ENCODE measurements at places on chromosomes 12 and 14.

DNA sequence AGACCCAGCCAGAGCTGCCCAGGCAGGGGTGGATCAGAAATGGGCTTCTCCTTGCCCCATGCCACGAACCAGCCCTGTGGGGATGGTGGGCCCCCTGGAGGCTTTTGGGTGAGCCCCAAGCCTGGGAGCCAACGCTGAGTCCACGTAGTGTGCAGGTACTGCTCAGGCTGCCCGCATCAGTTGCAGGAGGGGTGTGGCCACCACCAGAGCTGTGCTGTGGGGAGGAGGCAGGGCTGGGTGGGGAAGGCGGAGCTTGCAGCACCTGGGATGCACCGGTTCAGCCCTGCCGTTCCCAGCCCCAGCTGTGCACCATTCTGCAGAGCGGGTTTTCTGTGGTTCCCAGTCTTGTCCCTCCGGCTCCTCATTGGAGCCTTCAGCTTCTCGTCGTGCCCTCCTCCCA is 36.3 kb downstream of the IL31 start:
- no peak for DNase-seq

GRCh38 chr14:105154476-105154871 is 14.1 kb downstream of the JAG2 start:
- no peak for DNase-seq

- no peak for DNase-seq
Observed at GRCh38 chr14:48349689-48350088, 674.3 kb upstream of the MDGA2 start.

GRCh38 chr12:111451649-111452129 is 46.0 kb downstream of the SH2B3 start:
- peak; percentile 69 for DNase-seq

DNA sequence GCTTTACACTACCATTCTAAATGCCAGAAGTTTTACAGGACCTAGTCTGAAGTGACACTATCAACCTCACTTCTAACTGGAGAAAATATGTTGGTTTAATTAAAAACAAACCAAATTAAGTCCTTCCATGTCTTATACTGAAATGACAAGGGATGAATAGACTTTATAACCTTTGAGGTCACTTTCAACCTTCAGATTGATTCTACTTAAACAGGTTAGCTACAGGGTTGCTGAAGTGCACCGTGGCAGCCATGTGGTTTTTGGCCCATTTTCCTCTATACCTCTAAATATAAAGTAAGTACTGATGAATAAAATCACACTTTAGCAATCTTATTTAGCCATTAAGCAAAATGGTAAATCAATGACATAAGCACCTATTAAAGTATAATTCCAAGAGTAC is 3.9 kb downstream of the SLC38A2 start:
- DNase-seq: no peak

- DNase-seq: peak; percentile 82
Observed at GRCh38 chr12:1811281-1811947, 9.0 kb upstream of the LRTM2 start.

- DNase-seq: no peak
Observed at GRCh38 chr12:124586756-124587155, 19.3 kb upstream of the NCOR2 start.

- DNase-seq: peak; percentile 20
Observed at GRCh38 chr12:16163901-16164300, 113.6 kb downstream of the SLC15A5 start.

GRCh38 chr14:75539162-75539560 is 16.9 kb downstream of the BATF start:
- no peak for DNase-seq

GRCh38 chr12:42603246-42603990 is 13.9 kb upstream of the PRICKLE1 start:
- DNase-seq: no peak

- peak; percentile 67 for DNase-seq
Observed at GRCh38 chr12:8045952-8046944, 13.7 kb downstream of the FOXJ2 start.

GRCh38 chr12:96548384-96548783 is 59.0 kb downstream of the CFAP54 start:
- DNase-seq: no peak

GRCh38 chr14:74647678-74648461 is 35.8 kb upstream of the LTBP2 start:
- DNase-seq: no peak

DNA sequence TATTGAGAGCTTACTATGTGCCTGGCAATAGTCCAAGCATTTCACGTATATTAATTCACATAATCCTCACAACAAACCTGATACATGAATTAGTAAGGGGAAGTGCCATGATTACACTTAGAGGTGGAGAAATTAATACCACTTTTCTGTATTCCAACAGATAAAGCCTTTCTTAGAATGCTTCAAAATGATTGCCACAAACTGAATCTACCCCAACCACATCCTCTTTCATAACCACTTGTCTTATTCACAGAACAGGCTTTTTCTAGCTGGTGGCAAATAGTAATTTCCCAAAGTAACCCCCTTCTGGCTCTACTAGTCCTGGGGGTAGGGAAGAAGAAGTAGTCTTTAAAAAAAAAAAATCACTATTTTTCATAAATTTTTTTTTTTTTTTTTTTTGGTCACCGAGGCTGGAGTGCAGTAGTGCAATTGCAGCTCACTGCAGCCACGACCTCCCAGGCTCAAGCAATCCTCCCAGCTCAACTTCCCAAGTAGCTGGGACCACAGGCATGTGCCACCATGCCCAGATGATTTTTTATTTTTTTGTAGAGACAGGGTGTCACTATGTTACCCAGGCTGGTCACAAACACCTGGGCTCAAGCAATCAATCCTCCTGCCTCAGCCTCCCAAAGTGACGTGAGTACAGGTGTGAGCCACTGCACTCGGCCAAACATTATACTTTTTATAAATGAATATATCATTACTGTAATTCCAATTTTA is 59.0 kb upstream of the ARID2 start:
- DNase-seq: peak; percentile 98

- peak; percentile 41 for DNase-seq
Observed at GRCh38 chr12:101172316-101172715, 37.7 kb downstream of the SLC5A8 start.

GRCh38 chr14:41532255-41532654 is 74.4 kb upstream of the LRFN5 start:
- DNase-seq: no peak

DNA sequence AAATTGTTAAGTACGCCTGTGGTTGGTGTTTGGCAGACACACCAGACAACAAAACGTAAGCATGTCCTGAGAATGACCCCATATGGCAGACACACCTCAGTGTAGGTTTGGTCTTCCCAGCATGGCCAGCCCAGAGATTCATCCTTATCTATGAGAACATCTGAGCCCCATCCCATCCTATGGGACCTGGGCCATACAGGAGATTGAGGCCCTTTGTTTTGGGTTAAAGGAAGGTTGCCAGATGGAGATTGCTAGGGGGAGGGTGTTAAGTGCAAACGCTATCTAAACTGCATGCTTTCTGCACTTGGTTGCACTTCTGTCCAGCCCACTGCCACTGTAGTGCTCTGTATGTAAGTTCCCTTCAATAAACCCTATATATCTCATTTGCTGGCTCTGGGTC is 4.1 kb upstream of the PCNX4 start:
- DNase-seq: no peak

Measured in AML-193 (cell line).